ENCODE measurements at places on chromosomes 16 and 17.
A peak's percentile ranks its signal among the peaks of the same experiment; 100 is the strongest.

DNA sequence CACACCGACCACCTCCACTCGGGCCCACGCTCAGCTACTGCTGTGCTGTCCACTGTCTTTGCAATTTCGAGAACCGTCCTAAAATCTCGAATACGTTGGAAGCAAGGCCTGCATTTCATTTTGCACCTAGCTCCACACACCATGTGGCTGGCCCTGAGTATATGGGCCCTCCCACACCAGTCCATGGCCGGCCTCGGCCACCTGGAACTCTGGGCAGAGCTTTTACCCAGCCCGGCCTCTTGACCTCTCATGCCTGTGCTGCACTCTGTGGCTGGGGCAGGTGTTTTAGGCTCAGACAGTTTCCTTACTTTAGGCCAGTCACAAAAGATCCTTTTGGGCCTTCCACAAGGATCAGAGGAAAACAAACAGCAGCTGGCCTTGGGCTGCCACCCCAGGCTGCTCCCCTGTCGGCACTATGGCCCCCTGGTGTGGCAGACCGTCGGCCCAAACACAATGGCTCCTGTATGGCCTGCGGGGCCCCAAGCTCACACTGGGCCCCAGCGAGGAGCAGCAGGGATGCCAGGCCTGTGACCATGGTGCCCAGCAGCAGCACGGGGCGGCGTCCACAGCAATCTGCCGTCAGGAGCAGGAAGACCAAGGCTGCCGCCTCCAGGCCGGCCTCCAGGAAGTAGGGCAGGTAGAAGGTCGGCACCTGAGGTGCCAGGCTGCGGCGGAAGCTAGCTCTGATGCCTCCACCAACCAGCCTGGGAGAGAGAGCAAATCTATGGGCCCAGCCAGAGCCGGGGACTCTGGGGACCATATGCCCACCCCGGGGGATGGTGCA lies 2.5 kb downstream of the SLC22A31 start:
- no peak for DNase-seq

GRCh38 chr17:77329741-77330531 lies 189.2 kb downstream of the SEC14L1 start:
- no peak for DNase-seq

DNA sequence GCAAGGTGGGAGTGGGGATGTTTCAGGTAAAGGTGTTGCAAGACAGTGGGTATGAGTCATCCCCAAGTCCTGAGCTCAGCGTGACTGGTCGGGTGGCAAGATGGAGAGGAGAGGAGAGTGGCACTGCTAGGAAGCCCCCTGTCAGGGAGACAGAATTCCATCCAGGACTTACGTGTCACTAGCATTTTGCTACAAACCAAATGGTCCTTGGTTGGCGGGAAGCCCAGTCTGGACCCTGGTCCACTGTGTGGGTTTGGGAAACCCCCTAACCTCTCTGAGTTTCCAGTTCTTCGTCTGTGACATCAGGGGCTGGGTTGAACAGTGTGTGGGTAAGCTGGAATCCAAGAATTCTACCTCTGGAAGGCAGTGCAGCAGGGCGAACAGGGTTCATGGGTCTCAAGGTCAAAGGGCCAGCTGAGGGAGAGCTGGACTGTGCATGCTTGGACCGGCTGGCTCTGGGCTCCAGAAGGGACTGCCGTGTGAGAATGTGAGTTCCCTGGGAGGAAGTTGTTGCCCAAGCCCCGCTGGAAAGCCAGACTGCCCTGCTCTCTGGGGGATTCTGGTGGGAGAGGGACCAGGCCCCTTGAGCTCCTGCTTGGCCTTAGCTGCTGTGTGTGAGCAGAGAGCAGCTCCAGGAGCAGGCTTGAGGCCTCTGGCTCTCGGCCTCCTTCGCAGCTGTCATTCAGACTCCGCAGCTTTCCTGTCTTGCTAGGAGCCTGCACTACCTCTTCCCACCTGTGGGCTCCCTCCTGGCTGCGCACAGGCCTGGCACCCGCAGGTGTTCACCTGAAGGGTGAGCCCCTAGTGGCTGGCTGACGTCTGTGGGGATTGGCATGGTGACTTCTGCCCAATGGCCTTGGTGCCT lies 84.6 kb downstream of the NT5M start:
- DNase-seq, result no peak

DNA sequence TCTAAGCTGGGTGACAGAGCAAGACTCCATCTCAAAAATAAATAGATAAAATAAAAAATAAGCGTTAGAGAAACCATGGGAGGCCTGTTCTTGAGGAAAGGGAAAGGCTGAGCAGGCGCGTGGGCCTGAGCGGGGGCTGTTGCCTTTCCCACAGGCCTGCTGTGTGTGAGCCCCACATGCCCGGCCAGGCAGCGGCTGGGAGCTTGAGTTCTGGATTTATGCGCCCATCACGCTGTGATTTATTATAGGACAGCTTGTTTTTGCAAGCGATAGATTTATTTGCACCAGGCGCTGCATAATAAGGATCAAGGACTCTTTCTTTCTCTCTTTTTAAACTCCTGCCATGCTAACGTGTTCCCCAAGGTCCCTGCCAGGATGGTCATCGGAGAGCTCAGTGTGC lies 14.8 kb upstream of the WFDC1 start:
- DNase-seq, result no peak

DNA sequence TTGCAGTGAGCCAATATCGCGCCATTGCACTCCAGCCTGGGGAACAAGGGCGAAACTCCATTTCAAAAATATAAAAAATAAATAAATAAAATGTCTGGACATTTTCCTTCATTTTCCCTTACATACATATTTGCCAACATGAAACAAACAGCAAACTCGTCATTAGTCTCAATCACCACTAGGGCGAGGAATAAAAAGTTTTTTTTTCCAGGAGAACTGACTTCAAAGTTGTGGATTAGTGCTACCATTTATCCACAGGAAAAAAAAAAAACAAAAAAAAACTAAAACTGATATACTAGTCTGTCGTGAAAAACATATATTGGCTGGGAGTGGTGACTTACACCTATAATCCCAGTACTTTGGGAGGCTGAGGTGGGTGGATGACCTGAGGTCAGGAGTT lies 77.0 kb upstream of the MTMR4 start:
- DNase-seq, result no peak

DNA sequence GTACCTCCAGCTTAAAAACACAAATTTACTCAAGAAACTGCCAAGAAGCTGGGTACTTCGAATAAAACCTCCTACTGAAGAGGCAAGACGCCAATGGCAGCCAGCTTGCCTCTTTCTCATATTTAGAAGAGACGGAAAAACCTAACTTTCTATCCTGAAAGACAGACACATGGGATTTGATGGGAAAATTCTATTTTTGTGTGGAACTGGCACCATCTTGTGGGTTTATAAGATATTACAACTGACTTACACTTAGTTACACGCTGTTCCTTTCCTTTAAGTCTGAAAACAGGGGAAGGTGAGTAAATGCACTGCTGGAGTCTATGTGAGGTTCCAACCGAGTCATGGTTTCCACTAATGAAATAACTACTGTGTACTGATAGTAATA lies 10.3 kb downstream of the ZNF18 start:
- DNase-seq, result no peak

- no peak for DNase-seq
Measured at GRCh38 chr17:1995907-1996799, 29.0 kb downstream of the RTN4RL1 start.

DNA sequence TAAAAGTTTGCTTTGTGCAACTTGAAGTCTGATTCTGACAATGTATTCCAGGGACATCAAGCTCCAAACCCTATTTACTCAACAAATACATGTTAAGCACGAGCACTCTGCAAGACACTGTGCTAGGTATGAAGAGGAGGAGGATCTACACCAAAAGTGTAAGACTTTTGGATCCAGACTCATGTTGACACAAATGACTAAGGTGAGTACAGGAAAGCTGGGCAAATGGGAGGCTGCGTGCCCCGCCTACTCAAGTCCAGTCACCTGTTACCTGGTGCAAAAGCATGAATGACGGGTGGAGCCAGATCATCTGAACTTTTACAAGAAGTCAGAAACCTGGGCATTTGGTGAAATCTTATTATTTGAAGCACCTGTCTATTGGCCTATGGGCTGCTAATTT lies 120.7 kb downstream of the ABCC12 start:
- no peak for DNase-seq

- DNase-seq, result peak; percentile 67
Measured at GRCh38 chr17:32998111-32998886, 6.7 kb downstream of the SPACA3 start.

DNA sequence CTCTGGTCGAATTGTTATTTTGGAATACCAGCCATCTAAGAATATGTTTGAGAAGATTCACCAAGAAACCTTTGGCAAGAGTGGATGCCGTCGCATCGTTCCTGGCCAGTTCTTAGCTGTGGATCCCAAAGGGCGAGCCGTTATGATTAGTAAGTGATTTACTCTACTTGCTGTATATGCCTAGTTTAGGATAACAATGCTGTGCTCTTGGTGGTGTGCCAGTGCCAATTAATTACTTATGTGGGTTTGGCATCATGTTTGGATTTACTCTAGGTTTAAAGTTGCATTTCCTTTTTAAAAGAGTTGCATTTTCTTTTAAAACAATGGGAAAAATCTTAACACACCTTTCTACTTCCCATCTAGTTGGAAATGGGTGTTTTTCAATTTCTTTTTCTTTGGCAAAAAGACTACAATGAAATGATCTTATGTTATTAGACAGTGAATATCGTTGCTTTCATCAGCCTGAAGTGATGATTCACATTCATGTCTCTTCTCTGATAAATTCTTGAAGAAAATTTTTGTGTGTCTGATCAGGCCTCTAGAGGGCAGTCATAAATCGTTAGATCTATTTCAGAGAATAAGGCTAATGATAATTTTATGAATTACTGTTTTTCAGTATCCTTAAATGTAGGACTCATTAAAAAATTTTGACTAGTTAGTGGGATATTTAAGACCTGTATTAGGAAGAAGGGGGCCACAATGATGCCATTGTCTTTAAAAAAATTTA lies 5.6 kb downstream of the SF3B3 start:
- no peak for DNase-seq

GRCh38 chr17:21303441-21304065 lies 19.0 kb downstream of the MAP2K3 start:
- peak; percentile 6 for DNase-seq

DNA sequence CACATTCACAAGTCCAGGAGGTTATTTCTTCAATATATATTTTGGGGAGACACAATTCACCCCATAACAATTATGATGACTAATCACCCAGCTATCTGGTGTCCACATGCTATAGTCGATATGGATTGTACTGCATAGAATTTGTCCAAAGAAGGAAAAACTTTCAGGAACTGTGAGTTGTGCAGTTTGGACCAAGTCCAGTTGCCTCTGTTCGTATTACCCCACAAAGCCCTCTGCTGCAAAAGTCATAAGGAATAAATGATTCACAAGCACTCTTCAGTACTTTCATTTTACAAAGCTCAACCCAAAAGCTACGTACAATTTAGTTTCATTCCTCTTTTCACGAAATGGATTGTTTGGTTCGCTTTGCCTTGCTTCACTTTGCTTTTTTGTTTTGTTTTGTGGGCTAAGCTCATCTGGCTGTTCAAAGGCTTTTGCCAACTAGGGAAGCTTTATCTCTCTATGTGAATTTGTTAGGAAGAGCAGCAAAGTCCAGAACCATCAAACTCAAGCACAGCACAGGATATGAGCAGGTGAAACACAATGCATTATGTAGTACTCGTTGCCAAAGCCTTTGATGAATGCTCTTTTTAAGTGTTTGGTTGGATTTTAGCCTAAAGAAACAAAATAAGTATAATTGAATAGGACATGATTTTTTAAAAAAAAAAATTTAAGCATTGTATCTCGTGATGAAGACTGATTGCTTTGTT lies 98.6 kb downstream of the ZNF18 start:
- DNase-seq, result no peak

DNA sequence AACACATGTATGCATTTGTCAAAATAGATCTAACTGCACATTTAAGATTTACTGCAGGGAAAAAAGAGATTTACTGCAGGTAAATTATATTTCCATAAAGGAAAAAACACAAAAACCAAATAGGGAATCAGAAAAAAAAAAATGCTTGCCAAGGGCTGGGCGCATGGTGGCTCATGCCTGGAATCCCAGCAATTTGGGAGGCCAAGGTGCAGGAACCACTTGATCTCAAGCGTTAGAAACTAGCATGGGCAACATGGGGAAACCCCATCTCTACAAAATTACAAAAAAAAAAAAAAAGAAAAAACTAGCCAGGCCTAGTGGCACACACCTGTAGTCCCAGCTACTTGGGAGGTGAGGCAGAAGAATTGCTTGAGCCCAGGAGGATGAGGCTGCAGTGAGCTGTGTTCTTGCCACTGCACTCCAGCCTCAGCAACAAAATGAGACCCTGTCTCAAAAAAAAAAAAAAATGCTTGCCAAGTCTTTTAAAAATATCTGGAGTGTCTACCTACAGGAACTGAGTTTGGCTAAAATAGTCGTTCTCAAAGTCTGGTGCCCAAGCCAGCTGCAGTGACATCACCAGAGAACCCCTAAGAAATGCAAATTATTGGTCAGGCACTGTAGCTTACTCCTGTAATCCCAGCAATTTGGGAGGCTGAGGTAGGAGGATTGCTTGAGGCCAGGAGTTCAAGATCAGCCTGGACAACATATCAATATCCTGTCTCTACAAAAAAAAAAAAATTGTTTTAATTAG lies 17.5 kb downstream of the TRIM25 start:
- DNase-seq, result no peak

GRCh38 chr17:66373079-66373478 lies 70.7 kb downstream of the PRKCA start:
- no peak for DNase-seq

DNA sequence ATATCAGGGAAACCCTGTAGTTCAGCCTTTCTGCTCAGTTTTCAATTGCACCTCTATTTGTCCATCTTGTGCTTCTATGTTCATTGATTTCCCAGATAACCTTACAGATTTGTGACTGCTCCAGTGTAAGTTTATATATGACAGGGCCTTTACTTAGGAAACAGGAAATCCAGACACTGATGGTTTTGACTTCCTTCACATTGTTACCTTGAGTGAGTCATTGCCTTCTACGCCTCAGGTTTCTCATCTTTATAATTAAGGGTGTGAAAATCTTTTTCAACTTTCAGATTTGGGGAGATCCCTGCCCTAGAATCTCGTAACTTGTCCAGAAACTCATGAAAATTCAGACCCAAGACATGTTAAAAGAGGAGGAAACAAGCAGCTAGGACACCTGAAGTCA lies 342.4 kb upstream of the TBX2 start:
- DNase-seq, result no peak

DNA sequence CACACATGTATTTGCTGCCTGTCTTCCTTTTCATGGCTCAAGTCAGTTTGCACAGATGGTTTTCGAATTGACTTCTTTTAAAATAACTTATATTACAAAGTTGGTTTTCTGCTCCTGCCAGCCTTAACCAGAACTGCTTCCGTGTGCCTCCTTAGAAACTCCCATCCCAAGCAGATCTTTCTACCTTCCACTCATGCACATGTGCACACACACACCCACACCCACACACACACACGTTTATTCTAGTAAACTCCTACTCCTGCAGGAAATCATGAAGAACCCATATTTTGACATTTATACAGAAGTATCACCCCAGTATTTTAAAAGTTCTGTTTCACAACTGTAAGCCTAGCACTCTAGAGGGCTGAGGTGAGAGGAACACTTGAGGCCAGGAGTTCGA lies 329.5 kb upstream of the SOX9 start:
- no peak for DNase-seq

DNA sequence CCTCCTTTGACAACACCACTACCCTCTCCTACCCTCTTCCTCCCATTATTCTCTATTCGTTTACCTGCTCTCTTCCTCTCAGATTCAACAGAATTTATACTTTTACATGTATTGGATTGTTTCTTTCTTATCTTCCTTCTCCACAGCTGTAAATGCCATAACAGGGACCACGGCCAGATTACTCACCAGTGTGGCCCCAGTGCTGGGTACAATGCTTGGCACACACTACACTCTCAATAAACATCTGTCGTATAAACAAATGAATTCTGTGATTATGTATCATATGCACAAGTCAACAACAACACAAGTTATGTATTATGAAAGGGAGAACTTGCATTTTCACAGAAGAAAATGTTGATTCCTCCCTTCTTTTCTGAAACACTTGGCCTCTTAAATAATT lies 20.0 kb downstream of the AARSD1 start:
- DNase-seq, result no peak
